HepG2 (cell line): ENCODE measurements at places on chromosomes 3 and 15. TPM values are rescaled to one million over a fixed set of nuclear protein-coding genes. Genes with fewer than 3 reads are reported as not detected.

- no peak for DNase-seq
Observed at GRCh38 chr15:45583731-45584639, 3.2 kb upstream of the BLOC1S6 start.

DNA sequence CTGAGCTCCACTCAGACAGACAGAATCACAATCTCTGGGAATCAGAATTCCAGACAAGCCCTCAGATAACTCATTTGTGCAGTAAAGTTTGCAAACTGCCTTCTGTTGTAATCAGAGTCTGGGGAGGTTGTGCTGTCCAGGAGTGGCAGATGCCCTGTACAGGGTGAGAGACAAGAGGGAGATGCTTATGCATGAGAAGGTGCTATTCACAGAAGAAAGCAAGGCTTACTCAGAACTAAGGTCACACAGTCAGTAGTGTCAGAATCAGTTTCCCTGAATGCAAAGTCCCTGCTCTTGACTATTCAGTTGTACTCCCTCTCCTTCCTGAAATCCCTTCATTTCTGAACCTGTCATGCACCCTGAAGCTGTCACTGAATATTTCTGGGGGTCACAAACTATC is 43.7 kb downstream of the SRPRB start:
- DNase-seq = no peak

DNA sequence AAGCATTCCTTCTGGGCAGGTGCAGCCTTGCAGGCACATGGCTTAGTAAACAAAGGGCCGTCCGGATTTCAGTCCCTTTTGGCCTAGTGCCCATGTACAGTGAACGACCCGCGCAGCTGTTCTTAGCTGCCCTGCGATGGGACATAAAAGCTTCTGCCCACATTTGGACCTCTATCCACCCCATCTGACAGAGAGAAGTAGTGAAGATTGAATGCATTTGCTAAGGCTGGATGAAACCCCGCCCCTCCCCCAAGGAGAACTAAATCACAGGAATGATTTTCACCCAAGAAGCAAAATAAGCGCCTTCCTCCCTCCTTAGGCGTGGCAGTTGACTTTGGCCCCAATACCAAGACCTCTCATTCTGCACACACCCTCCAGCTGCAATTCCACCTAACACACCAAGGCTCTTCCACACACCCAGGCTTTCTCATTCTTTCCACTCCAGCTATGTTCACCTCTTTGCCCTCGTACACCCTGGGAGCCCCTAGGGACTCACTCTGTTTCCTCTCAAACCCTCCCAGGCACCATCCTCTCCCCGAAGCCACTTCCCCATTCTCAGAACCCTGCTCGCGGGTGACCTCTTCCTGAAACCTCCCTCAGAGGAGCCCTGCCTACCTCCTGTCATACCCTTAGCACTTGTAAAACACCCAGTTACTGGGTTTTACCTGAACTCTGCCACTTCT is 14.1 kb upstream of the HRH1 start:
- no peak for DNase-seq

- no peak for DNase-seq
Observed at GRCh38 chr3:38453913-38454177, 155 bp downstream of the ACVR2B start.

Gene CCRL2
- not detected in 2 replicates for total RNA-seq

Gene SEMA3B
- 25.6 and 93.2 TPM in 2 replicates for total RNA-seq
